Myocyte (in vitro differentiated cells): ENCODE measurements at places on chromosomes 3 and 15.

- no peak for DNase-seq
Measured at GRCh38 chr15:55074431-55074830, 122.3 kb downstream of the RSL24D1 start.

- DNase-seq: no peak
Measured at GRCh38 chr3:10145685-10146084, 4.1 kb downstream of the VHL start.

DNA sequence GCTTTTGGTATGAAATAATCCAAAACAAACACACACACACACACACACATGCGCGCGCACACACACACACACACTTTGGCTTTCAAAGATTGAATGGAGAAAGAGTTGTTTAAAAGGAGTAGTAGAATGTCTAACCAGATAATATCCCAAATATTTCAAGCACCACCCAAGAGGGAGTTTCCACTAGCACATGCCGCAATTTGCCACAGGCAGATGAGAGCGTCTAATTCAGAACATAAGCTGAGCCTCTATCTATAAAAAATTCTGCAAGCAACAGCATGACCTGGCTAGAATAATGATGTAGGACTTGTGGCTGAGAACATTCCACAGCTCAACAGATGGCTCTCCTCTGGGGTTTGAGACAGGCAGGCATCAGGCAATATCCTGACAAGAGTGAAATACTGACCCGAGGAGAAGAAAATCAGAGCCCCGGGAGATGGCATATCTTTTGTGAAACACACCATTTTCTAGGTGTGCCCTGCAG, 302.5 kb upstream of the GADL1 start:
- DNase-seq: peak; percentile 97

DNA sequence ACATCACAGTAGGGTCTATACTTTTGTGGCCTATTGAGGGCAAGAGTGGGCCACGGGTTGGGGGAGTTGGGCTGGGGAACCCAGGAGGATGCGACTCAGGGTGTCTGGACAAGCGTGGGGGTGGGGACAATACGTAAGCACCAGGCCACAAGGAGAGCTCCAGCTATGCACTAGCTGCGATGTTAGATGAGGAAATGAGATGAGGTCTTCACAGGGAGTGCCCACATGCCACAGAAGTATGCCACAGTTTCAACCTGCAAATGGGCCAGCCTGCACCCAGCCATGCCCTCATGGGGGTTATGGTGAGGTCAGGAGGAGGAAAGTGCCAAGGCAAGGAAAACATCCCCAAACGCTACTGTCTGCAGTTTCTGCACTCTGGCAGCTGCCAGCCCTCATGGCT, 30.5 kb downstream of the CACNA2D2 start:
- DNase-seq: no peak

GRCh38 chr3:147960786-147961185, 551.6 kb downstream of the ZIC1 start:
- DNase-seq: no peak

- DNase-seq: no peak
Measured at GRCh38 chr3:159852266-159852665, 136.4 kb upstream of the IL12A start.

GRCh38 chr15:90624278-90624981, 92.7 kb upstream of the BLM start:
- DNase-seq: peak; percentile 17

GRCh38 chr15:95097361-95097760, 866.0 kb downstream of the MCTP2 start:
- no peak for DNase-seq

- no peak for DNase-seq
Measured at GRCh38 chr3:45020534-45020933, 5.6 kb upstream of the CLEC3B start.

DNA sequence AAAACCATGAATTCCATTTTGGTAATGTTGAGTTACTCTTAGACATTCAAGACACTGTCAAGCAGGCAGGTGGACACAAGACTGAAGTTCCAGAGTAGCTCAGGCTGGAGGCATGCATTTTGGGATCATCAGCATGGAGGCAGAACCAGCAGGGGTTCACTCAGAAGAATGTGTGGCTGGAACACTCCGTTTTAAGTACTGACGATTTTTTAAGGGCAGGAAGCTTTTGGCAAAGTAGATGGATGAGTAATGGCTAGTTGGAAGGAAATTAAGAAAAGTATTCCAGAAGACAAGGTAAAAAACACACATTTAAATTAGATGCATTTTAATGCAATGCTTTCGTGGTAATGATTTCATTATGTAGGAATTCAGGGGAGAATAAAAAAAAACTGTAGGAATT, 420.4 kb downstream of the ROBO2 start:
- DNase-seq: no peak

DNA sequence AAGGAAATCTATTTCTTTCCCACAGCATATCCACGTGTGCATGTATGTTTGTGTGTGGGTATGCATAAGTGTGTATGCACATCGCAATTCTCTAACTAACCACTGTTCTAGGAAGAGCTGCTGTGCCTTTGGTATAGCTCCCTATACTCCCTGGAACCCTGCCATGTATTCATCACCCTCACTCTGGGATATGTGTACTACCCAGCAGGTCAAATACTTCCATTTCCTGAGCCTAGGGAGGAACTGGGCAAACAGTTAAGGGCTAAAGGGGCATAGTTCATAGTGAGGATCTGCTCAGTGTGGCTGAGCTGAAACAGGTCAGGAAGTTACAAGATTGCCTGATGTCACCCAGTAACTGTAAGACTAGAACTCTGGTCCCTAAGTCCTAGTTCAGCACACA, 260.4 kb downstream of the RPLP1 start:
- no peak for DNase-seq

DNA sequence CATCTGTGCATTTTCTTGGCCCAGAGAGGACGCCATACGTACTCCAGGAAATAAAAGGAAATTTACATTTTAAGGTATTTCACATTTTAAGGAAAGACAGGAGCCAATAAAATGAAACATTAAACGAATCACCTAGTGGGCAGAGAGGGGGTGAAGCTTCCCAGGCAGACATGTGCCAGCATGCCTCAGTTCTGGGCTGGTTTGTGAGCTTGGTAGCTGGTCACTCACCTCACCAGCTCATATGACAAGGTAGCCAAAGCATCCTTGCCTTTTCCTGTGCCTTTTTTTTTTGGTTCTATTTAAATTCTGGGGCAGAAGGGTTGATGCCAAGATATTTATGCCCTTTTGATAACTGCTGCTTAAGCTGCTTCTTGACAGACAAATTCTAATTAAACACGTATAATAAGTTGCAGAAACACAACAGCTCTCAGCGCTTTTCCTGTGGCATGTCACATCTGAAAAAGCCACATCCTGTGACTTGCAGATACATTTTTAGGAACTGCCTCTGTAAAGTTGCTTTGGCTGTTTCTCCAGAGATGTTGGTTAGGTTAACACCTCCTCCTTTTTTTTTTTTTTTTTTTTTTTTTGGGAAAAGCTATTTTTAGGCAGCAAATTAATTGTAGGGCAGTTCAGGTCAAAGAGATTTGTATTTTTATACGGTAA, 218.6 kb downstream of the PDCD6IP start:
- DNase-seq: no peak

DNA sequence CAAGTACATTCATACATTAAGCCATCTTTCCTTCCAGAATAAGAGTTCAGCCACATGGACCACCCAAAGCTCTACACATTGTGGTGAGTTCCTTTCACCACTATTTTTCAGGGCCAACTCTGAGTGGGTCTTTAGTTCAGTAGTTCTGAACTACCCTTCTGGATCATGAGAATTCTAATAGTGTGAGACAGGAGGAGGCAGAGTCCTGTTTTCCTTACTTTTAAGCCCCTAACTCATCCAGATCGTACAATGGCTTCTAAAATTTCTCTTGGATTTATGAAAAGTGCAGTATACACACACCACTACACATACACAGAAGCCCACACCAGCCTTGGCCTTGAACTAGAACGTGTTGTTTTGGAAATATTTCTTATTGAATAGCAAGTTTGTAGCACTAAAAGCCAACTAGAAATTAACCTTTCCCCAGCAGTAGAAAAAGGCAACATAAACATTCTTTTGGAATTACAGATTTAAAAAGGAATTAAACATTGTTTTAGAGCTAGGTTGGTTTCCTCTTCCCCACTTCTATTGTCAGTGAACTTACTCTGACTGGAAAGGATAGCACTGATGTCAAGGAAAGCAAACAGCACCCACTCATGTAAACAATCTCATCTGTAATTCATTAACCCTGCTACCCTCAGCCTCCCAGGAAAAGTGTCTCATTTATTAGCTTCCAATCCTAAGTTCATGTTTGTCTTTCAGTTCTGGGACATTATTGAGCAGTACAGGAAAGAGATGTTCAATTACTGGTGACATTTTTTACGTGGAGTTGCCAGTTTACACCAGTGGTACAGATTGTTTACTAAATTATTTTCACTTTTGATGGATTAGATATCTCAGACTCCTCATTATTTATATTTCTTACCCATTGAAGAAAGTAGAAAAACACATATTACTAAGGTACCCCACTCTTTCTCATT, 95.7 kb upstream of the AGTR1 start:
- peak; percentile 5 for DNase-seq

GRCh38 chr3:3772920-3773319, 26.3 kb upstream of the LRRN1 start:
- no peak for DNase-seq

DNA sequence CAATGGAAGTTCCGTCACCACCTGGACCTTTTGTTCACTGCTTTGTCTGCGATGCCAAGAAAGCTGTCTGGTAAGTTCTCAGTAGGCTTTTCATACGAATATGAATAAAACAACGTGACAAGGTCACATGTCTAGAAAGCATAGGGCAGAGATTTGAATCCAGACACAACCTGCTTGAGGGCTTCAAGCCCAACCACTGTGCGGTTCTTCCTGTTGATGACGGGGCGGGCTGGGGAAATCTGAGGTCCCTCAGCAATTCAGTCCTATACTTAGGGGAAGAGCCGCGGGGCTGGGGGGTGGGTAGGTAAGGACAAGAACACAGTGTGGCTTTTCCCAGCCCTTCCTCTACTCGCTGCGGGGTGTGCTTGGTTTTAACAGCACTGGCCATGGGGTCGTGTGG, 32.4 kb upstream of the SMAD3 start:
- DNase-seq: no peak

- no peak for DNase-seq
Measured at GRCh38 chr15:62534996-62535395, 369.9 kb upstream of the C2CD4B start.

GRCh38 chr3:70261283-70261682, 51.2 kb downstream of the MDFIC2 start:
- no peak for DNase-seq

- DNase-seq: no peak
Measured at GRCh38 chr3:85376131-85376530, 417.3 kb downstream of the CADM2 start.

DNA sequence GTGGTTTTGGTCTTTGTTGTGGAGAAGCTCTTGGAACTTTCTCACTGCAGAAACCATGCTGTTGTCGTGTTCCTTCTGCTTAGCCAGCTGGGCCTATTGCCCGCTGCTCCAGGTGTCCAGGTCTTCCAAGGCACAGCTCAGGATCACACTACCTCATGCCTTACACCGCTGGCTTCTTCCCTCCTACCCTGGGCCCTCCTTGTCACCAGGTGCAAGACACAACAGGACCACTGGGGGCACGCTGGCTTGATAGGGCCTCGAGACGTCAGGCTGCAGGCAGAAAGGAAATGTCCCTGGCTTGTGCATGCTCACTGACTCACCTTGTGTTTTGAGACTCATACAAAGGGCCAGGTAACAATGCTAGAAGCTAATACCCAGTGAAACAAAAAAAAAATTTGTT, 32.3 kb downstream of the PAQR9 start:
- no peak for DNase-seq

GRCh38 chr3:12541625-12542024, 3.7 kb downstream of the MKRN2OS start:
- no peak for DNase-seq

GRCh38 chr3:72015463-72015862, 230.5 kb upstream of the PROK2 start:
- no peak for DNase-seq

GRCh38 chr15:101275018-101275417, 2.3 kb downstream of the SELENOS start:
- DNase-seq: no peak

DNA sequence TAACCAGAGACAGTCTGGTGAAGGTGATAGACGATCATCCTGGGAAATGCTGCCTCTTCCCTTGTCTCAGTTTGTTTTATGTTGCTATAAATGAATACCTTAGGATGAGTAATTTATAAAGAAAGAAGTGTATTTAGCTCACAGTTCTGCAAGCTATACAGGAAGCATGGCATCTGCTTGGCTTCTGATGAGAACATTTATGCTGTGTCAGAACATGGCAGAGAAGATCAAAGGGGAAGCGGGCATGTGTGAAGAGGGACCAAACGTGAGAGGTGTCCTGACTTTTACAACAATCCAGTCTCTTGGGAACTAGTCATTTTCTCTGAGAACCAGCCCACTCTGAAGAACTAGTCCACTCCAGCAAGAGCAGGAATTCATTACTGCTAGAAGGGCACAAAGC, 9.6 kb downstream of the CMC1 start:
- no peak for DNase-seq

DNA sequence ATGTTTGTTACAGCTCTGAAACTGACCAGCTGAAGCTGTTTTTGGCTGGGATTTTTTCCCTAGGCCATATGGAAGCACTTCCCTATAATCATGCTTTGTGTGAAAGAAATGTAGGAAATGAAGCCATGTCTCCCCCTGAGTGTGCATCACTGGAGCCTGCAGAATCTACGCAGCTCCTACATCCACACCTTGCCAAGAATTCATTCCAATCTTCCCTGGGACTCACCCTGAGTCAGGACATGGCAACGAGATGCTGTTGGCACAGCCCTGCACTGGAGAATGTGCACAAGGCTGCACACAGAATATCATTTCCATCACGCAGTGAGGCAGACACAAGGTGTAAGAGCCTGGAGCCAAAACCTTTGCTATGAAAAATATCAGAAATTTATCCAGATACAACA, 189.5 kb downstream of the ADAMTSL3 start:
- DNase-seq: no peak

GRCh38 chr15:74208901-74209559, 6.4 kb upstream of the STRA6 start:
- peak; percentile 19 for DNase-seq

DNA sequence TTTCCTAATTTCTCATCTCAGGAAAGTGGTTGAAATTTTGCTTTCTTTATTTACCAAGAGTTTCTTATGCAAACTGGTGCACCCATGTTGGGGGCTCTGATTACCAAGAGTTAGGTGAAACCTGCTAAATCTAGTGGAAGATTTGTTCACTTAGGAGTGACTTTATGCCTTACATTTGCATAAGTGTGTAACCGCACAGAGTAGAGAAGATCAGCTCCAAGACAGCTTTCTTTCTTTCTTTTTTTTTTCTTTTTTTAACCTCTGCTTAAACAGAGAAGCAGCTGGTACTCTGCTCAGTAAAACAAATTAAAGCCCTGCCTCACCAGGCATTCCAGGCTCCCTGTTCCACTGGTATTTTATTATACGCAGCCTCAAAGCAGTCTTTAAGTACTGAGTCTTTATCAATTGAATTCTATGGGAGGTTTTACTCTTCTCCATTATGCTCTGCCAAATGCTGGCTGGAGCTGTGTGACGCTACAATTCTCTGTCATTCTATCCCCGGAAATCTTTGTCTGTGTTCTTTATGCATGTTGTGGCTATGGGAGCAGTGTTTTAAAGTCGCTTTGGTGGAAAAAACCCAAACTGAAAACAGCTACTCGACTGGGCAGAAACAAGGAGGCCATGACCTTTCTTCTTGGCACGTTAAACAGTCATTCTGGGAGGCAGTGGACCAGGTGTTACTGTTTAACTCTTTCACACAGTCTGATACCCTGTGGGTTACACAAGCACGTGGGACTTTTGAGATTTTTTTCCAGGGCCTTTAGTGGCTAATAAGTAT, 55.2 kb upstream of the GBE1 start:
- peak; percentile 19 for DNase-seq
